ENCODE measurements at places on chromosomes 4 and X.

GRCh38 chrX:31038575-31039326 is 33.1 kb downstream of the FTHL17 start:
- no peak for DNase-seq

GRCh38 chr4:139403462-139403861 is 50.5 kb upstream of the RAB33B start:
- DNase-seq = no peak

- no peak for DNase-seq
Observed at GRCh38 chr4:314296-314903, 9.1 kb upstream of the ZNF732 start.

DNA sequence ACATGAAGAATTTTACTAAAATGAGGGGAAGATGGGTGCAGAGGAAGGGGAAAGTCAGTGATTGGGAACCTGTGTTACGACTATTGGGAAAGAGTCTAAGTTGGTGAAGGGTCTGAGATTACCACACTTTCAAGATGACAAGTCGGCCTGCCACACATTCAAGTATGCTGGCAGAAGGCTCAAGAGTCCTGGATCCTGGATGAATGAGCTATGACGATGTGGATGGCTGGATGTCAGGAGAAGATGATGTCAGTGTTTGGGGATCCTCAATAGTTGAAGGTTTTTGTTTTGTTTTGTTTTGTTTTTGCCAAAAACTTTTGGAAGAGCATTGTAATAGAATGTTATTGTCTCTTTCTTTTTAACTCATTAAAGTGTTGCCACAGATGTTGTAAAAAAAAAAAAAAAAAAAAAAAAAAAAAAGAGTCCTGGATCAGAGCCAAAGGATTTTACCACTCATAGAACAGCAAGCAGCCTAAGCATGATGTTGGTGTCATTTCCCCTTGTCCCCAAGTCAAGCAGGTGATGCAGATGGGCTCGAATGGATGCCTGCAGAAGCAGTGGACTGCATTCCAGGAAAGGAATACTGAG is 120.6 kb downstream of the REELD1 start:
- no peak for DNase-seq

DNA sequence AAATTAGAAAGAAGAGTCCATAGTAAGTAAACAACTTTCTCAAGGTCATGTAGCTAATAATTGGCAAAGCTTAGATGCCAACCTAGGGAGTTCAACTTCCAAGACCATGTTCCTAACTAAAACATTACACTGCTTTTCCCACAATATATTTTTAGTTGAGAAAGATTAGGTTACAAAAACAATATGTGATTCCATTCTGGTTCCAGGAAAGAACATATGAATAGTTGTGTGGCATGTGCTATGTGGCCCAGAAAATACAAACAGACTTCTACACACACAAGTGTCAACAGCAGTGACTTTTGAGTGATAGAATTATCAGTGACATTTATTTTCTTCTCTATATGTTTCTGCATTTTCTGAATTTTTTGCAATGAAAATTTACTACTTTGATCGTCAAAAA is 62.7 kb upstream of the EDNRA start:
- no peak for DNase-seq

DNA sequence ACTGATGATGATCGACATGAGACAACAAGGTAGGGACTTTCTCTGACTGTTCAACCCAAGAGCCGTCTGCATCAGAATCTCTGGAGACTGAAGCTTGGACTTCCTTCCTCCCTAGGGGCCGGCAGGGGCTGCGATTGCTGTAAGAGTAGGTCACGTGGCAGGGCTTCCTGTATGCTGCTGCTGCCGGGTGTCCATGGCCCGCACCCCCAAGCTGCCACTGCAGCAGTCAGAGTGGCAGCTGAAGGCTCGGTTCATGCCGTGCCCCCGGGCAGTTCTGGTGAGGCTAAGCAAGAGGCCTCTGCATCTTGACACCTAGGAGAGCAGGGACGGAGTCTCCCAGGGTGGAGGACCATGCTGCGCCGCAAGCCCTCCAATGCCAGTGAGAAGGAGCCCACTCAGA is at the start of gene SASH3:
Gene SASH3, plus strand, starts transcription at position 203 of the 400 bp plus-strand sequence. Its CDS starts 149 bp downstream, at position 352.
- no peak for DNase-seq

Data from NCI-H2081 treated with DMSO at 0.1 percent for 48 hours (cell line).